Activated CD4-positive, alpha-beta T cell treated with anti-CD3 and anti-CD28 coated beads, Interleukin-2, amount 10 ng/mL, durations not matched to agents 24 days and 14 days (primary cell): ENCODE measurements at places on chromosomes 5 and 9. TPM values are rescaled to one million over a fixed set of nuclear protein-coding genes. Genes with fewer than 3 reads are reported as not detected.

DNA sequence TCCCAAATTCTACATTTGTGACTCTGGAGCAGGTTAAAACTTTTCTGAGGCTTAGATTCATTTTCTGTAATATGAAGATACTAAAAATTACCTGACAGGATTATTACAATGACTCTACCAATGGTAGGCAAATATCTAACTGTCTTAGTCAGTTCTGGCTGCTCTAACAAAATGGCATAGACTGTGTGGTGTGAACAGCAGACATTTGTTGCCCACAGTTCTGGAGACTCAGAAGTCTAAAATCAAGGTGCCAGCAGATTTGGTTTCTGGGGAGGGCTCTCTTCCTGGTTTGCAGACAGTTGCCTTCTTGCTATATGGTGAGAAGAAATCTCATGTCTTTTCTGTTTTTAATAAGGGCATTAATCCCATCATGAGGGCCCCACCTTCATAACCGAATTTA lies 245.1 kb downstream of the MAST4 start:
- DNase-seq, result peak; percentile 68

GRCh38 chr5:107215611-107216010 lies 455.1 kb downstream of the EFNA5 start:
- no peak for DNase-seq

DNA sequence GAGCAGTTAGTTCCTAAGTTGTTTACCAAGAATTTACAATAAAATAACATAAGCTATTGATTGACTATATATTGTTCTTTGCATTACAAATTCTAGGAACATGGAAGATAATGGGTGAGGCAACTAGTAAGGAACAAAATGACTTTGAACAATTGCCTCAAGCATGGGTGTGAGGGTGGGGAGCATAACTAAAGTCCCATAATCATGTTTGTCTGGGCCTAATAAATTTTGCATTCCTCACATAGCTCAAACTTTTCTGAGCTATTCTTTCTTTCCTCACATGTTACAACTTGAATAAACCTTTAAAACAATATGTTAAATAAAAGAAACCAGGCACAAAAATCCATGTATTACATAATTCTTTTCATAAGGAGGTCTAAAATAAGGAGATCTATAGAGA lies 1066.1 kb downstream of the NR2F1-AS1 start:
- no peak for DNase-seq

Gene C5orf52
- 0.42 TPM in 1 of 2 replicates, not detected in the other for total RNA-seq

GRCh38 chr9:105414947-105415661 lies 32.7 kb upstream of the FSD1L start:
- peak; percentile 87 for DNase-seq

DNA sequence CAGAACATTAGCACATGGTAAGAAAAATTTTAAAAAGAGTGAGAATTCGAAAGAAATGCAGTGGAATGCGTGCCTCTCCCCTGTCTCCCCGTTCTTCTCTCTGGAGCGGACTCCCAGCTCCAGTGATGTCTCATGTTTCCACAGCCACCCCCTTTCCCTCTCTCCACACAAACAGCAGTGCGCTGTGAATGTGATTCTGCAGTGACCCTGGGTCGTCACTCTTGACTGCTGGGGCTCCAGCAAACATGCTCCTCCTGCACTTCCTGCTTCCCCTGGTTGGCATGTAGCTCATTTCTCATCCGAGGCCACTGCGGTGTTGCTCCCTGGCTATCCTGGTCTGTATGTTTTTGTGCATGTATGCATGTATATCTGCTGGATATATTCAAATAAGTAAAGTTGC lies 13.3 kb downstream of the PHF2 start:
- DNase-seq, result no peak

DNA sequence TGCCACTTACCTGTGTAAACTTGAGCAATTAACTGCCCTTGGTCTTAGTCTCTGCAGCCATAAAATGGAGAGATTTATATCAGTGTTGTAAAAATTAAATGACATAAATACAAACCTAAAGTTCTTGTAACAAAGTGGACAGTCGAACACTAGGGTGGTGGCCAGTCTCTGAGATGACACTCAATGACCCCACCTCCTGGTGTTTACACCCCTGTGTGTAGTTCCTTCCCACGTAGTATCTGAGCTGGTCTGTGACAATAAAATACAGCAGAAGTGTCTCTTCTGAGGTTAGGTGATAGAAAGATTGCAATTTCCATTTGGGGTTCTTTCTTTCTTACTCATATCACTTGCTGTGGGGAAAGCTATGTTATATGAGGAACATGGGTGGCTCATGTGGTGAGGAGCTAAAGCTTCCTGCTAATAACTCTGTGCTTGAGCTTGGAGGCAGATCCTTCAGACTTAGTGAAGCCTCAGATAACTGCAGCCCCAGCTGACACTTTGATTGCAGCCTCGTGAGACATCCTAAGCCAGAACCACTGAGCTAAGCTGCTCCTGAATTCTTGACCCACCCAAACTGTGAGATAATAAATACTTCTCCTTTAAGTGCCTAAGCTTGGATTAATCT lies 173.4 kb upstream of the CHD1 start:
- no peak for DNase-seq

- no peak for DNase-seq
Observed at GRCh38 chr5:96880444-96881164, 4.3 kb downstream of the ERAP2 start.

Gene WDR55
- total RNA-seq, result 41.6 and 42.9 TPM in 2 replicates

GRCh38 chr5:173493846-173494245 lies 122.6 kb downstream of the BOD1 start:
- no peak for DNase-seq
